ENCODE measurements at places on chromosomes 13 and 19.
A peak's percentile ranks its signal among the peaks of the same experiment; 100 is the strongest.

DNA sequence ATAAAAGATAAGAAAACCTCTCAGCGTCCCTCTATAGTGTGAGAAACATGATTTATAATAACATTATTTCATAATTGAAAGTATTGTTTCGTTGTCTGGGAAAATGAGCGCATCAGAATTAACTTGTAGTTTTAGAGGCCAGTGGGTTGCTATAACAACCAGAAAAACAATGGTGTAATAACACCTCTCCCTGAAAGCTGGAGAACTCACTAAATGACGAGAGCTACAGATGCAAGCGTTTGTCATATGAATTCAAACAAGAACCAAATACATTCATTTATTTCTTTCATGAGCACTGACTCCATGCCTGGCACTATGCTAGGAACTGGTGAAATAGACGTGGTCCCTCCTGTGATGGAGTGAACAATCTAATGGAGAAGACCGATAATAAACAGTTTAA lies 16.3 kb downstream of the KBTBD7 start:
- DNase-seq: no peak

GRCh38 chr13:46166224-46166584 lies 15.8 kb downstream of the LCP1 start:
- DNase-seq: no peak

DNA sequence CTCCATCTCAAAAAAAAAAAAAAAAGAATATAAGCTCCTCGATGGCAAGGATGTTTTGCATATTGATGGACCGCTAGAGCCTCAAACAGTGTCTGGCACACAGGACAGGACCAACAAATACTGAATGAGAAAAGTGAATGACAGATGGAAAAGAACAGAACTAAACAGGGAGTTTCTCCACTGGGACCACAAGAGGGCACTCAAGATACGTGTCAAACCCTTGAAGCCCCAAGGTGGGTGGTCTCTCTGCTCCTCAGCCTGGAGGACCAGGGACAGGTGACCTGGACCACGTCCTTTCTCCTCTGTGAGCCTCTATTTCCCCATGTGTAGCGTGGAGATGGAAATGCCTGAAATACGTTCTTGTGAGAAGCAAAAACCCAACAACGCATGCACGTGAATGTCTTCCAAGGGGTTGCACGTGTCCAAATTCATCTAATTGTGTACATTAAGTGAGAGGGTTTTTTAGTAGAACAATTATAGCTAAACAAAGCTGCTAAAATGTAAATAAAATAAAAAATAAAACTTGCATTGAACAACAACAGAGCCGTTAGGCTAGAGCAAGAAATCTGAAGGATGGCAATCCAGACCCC lies 5.7 kb upstream of the CDC42EP5 start:
- peak; percentile 58 for DNase-seq

DNA sequence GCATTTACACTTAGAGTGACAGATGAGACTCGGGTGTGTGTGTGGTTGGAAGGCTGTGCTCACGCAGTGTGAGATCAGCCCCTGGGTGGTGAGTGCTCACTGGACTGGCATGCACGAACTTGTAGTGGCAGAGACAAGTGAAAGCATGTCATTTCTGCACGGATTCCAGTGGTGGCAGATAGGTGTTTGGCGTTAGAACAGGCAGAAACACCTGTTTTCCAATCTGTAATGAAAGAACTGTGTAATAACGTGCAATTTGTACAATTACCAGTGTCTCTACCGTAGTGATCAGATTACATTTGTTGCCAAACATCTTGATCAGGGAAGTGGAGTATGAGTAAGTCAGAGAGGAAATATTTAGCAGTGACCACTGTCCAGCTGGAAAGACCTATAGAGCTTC lies 8.2 kb downstream of the LAMP1 start:
- no peak for DNase-seq

GRCh38 chr19:51807111-51807701 lies 12.2 kb downstream of the FPR3 start:
- no peak for DNase-seq

DNA sequence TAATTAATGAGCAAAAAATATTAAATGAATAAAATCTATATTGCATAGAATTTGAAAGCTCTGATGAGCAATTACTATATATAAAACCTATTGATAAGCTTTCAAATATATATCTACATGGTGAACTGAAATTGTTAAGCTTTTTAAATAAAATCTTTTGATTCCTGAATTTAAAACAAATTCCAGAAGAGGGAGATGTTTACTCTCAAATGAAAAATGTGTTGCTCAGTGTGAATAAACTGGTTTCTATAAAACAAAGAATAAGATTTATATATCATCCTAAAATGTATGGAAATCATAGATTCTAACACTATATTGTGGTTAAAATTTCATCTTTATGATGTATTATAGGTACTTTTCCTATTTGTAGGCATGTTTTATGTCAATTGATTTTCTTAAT lies 171.5 kb upstream of the SLITRK6 start:
- DNase-seq: no peak

DNA sequence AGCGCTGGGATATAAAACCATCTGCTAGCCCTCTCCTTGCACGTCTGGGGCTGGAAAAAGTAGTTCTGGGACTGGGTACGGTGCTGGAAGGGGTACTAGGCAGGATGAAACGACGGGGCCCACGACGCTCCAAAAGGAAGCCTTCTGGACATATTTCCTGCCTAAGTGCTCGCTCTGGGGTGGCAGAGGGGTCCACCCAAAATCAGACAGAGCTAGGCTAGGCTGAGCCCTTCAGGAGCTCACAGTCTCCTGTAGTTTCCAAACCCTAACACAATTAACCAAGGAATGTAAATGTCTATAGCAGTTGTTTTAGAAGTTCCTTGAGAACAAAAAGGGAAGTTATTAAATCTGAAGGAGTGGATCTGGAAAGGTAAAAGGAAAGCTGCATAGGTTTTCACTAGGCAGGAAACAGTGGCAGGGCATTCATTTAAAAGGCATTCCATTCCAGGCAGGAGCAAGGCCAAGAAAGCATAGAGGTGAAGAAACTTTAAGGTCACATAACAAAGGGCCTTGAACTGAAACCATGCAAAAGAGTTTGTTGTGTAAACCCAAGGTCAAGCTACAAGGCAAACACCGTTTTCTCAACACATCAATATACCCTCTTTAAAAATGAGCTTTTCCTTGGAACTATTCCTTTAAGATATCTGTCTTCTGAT lies 634 bp upstream of the DIAPH3 start:
- DNase-seq: no peak

- no peak for DNase-seq
Measured at GRCh38 chr13:50631041-50631440, 212.5 kb downstream of the DLEU7 start.

DNA sequence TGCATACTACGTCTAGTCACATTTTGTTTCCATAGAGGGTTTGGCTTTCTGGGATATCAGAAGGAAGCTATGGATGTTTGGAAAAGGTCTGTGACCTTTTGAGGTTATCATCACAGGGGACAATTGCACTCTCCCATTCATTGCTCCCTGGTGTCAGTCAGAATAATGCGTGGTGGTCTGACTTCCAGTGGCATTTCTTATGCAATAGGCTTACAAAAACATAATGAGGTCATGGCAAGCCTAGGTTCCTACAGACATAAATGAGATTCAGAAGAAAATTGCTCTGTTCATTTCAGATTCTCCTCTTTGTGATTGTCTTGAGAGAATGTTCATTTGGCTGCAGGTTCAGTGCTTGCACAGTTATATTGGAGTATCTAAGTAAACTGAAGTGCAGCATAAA lies 54.6 kb downstream of the ARHGAP35 start:
- no peak for DNase-seq

GRCh38 chr19:55082020-55082851 lies 6.6 kb downstream of the EPS8L1 start:
- no peak for DNase-seq

DNA sequence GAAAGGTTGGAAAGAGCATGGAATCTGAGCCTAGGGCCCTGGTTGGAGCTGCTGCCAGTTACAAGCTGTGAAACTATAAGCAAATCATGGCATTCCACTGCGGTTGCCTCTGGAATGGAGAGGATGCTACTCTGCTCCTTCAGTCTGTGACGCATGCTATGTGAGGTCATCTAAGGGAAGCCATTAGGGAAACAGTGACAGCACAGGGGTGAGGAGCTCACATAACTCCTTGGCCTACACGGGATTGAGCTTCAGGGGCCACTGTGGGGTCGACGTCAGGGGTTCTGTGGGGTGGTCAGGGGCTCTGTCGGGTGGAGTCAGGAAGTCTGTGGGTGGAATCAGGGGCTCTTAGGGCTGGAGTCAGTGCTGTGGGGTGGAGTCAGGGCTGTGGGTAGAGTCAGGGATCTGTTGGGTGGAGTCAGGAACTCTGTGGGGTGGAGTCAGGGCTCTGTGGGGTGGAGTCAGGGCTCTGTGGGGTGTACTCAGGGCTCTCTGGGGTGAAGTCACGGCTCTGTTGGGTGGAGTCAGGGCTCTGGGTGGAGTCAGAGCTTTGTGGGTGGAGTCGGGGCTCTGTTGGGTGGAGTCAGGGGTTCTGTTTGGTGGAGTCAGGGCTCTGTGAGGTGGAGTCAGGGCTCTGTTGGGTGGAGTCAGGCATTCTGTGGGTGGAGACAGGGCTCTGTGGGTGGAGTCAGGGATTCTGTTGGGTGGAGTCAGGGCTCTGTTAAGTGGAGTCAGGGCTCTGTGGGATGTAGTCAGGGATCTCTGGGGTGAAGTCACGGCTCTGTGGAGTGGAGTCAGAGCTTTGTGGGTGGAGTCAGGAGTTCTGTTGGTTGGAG lies 35.8 kb upstream of the MEDAG start:
- DNase-seq: no peak
